Activated CD8-positive, alpha-beta memory T cell treated with anti-CD3 and anti-CD28 coated beads for 1 hour (primary cell): ENCODE measurements at places on chromosomes 6 and 20.

GRCh38 chr20:48607544-48607865 is 220.3 kb downstream of the PREX1 start:
- no peak for DNase-seq

DNA sequence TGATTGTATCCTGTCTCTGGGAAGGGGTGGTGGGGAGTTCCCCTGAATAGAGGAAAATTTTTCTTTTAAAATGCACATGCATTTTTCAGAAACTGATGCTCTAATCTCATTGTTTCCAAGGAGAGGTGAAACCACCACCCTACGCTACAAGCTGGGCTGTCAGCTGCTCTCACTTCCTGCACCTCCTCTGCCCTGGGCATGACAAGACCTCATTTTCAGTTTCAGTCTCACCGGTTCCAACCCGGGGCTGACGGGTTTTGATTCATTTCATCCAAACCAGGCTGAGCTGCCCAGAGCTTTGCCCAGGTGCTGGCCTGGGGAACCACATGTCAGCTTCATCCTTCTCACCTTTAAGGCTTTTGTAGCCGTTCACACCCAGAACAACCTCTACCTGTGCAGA is 99.7 kb downstream of the EYA2 start:
- DNase-seq = no peak

GRCh38 chr20:19697415-19697814 is 60.6 kb upstream of the RIN2 start:
- no peak for DNase-seq

DNA sequence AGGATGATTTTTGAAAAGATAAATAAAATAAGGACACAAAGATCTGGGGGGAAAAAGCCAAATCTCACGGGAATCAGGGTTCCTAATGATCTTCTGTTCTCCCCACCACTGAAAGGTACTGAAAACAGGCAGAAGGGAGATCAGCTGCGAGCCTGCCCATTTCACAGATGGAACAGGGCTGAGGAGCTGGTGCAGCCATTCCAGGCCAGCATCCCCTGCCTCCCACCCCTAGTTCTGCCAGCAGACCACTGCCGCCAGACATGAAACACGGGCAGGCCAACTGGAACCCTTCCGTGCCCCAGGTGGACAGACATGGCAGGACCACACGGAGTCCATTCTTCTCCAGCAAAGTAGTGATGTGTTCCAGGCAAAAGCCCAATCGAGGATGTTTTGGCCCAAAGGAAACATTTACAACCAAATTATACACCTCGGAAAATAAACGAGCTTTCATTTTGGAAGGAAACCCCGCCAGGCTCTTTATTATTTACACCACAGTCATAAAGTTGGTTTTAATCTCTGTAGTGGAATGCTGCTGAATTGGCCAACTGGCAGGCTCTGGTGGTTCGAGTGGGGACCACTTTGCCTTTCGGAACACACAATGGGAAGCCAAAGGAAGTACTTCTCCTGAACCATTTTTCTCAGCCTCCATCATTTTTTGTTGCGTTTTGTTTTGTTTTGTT is 28.2 kb downstream of the ISM1 start:
- DNase-seq = no peak

DNA sequence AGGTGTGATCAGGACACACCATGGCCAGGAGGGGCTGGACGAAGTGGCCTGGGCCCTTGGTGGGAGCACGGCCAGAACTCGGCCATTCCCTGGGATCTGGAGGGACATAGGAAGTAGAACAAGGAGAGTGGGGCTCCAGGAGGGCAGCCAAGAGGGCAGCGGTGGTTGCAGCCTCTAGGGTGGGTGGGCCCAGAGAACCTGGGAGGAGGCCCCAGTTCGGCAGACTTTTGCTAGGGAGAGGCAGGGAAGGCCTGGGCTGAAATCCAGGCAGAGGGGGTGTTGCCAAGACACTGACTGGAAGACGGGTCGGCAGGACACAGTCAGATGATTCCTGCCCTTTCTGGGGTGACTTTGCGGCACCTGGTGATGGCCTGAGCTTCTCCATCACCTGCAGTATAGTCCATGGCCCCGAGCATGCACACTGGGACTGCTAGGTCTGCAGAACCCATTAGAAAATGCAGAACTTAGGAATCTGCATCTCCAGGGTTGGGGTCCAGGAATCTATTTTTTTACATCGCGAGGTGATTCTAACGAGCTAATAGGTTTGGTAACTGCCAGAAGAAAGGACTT is 224.8 kb downstream of the SYNDIG1 start:
- no peak for DNase-seq

- DNase-seq = no peak
Observed at GRCh38 chr6:6284221-6284966, 36.1 kb downstream of the F13A1 start.

GRCh38 chr20:61806995-61807394 is 258.7 kb downstream of the TAF4 start:
- no peak for DNase-seq

- no peak for DNase-seq
Observed at GRCh38 chr6:108211671-108212070, 45.8 kb downstream of the NR2E1 start.

DNA sequence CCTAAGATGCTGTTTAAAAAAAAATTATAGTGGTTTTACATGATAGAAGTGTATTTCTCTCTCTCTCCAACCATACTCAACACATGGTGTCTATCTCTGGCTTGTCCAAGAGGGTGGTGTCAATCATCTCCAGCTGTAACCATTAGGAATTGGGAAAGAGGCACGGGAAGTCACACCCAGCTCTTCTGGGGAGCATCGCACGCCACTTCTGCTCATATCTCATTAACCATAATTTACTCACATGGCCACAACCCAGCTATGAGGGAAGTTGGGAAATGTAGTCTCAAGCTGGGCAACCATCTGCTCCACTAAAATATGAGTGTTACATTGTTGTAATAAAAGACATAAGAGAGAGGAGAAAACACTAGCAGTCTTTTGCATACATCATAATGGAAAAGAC is 30.4 kb upstream of the TSHZ2 start:
- DNase-seq = no peak

DNA sequence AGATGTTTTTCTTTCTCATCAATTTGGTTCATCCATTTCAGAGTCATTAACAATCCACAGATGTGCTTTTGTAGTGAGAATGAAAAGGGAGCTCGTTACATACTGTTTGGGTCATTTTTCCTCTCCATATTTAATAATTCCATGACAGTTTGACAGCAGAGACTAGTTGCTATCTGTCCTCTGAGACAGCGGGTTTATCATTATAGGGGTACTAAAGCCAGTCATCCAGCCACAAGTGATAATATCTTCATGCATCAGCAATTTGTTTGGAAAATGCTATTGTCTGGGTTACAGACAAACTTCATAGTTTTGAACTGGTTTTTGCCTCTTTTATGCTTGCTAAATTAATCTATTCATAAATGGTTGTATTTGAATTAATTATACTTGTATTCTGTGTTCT is 350.6 kb upstream of the FLRT3 start:
- DNase-seq = no peak

DNA sequence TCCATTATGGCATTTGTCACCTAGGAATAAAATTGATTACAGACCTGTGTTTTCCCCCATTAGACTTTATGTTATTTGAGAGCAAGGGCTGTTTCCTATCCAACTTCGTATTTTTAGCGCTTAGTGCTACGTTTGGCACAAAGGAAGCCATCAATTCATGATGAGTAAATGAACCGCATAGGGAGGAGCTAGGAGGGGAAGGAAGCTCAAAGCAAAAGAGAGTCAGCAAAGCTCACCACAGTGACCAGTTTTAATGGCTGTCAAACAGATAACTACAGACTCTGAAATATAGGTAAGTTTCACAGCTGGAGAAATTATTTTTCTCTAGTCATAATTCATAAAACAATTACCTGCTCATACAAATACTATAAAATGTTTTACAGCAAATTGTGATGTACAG is 6.9 kb upstream of the SAMD3 start:
- no peak for DNase-seq

- DNase-seq = no peak
Observed at GRCh38 chr6:140566781-140567277, 1192.4 kb upstream of the CITED2 start.

DNA sequence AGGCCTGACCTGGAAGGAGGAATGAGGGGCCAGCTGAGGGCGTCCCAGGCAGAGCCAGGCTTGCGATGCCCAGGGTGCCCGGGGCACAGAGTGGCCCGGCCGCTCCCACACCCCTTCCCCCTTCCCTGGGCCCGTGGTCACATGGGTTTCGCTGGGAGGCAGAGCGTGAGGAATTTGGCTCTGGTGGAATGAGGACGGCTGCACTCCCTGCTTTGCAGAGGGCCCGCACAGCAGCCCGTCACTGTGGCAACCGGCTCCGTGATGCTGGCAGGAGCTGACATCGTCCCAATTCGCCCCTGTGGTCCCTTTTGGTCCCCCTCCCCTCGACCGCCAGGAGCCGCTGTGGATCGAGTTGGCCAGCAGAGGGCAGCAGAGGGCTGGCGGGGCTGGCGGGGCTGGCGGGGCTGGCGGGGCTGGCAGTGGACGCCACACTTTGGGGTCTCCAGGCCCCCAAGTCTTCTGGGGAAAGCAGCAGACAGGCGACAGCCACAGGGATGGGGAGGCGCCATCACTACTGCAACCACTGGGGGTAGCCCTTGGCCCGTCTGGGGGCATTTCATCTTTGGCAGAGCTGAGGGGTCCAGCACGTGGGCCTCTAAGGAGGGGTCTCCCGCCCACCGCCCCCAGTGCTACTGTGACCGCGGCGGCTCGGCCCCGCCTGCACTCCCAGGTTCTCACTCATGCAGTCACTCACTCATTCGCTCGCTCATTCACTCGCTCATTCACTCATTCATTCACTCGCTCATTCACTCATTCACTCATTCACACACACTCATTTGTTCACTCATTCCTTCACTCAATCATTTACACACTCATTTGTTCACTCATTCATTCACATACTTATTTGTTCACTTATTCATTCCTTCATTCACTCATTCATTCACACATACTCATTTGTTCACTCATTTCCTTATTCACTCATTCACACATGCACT is 49.7 kb upstream of the BHLHE23 start:
- DNase-seq = no peak

GRCh38 chr6:118743746-118744145 is 92.4 kb upstream of the CEP85L start:
- DNase-seq = no peak

DNA sequence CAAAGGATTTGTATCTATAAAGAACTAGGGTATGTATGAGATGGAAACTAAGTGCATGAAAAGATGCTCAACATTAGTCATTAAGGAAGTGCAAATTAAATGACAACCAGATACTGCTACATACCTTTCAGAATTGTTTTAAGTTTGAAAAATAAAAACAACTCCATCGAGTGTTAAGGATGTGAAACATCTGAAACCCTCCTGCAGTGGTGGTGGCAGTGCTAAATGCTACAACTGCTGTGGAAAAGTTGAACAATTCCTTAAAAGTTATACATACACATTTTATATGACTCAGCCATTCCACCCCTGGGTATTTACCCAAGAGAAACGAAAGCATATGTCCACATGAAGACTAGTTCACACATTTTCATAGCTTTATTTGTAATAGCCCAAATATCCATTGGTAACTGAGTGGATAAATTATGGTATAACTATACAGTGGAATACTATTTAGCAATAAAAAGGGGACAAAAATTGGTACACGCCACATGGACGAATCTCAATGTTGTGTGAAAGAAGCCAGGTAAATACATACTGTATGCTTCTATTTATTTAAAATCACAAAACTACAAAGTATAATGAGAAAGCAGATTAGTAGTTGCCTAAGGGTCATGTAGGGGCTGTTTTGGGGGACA is 10.6 kb downstream of the ARMH2 start:
- no peak for DNase-seq

GRCh38 chr6:99409672-99410071 is 15.4 kb downstream of the PNISR start:
- no peak for DNase-seq
